ENCODE measurements at places on chromosomes 2 and 18.

DNA sequence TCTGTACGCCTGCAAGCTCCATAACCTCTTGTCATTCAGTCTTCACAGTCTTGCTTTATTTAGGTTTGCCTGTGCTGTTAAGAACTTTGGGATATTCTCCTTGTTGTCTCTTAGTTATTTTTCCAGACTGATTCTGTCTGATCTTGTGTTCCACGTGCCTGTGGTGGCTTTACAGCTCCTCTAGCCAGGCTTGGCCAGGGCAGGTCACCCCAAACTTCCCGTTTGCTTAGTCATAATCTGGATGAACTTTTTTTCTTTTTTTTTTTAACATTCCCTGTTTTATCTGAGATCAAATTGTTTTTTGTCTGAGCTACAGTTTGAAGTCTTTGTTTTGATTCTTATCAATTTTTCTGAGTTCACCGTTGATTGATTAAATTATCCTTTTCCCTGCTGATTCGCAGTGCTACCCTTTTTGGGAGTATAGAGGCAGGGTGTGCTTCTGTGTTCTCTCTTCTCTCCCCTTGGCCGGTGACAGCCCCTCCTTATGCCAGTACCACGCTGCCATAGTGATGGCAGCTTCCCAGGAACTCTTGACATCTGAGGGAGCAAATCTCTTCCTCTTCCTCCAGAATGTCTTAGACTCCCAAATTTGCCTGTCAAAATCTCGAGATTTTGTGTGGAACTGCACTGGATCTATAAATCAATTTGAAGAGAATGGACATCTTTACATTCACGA is 2.5 kb downstream of the SP100 start:
- no peaks in the 10 kb centered on the region for H3K36me3 ChIP-seq
- H3K4me3 ChIP-seq = no peak overlapping the region
- H3K27ac ChIP-seq = no peak overlapping the region
- no peak for DNase-seq
- no peaks in the 10 kb centered on the region for H3K27me3 ChIP-seq

DNA sequence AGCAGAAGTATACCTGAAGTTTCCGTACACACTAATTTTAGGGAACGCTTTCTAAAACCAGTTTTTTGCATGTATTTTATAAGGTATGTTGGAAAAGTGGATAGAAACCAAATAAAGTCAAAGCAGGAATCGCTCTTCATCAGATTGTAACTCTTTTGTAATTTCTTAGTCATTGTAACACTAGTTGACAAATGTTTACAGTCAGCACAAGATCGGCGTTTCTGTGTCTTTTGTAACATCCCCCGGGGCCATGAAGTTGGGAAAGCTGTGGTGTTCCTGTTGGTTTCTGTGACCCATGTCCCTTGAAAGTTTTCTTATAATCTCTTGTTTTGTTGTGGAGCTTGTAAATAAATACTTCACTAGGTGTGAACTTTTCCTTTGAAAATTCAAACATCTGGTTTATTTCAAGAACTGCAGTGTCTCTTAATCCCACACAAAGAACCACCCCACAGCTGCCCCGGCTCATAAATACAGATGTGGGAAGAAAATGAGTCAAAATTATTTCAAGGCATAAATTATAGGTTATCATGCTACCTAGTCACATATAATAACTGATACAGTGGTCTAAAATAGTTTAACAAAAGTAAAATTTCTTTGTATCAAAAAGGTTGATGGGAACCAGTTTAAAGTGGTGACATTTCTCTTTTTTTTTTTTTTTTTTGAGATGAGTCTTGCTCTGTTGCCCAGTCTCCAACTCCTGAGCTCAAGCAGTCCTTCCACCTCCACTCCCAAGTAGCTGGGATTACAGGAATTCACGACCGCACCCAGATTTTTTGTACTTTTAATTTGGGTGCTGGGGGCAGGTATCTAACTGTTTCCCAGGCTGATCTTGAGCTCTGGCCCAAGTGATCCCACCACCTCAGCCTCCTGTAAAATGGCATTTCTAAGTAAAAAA is 751 bp upstream of the NMI start:
- peak overlapping the region; percentile 54 for H3K4me3 ChIP-seq
- no peaks in the 10 kb centered on the region for H3K36me3 ChIP-seq
- no peak for DNase-seq
- H3K27ac ChIP-seq = no peak overlapping the region
- H3K4me1 ChIP-seq = no peaks in the 10 kb centered on the region

DNA sequence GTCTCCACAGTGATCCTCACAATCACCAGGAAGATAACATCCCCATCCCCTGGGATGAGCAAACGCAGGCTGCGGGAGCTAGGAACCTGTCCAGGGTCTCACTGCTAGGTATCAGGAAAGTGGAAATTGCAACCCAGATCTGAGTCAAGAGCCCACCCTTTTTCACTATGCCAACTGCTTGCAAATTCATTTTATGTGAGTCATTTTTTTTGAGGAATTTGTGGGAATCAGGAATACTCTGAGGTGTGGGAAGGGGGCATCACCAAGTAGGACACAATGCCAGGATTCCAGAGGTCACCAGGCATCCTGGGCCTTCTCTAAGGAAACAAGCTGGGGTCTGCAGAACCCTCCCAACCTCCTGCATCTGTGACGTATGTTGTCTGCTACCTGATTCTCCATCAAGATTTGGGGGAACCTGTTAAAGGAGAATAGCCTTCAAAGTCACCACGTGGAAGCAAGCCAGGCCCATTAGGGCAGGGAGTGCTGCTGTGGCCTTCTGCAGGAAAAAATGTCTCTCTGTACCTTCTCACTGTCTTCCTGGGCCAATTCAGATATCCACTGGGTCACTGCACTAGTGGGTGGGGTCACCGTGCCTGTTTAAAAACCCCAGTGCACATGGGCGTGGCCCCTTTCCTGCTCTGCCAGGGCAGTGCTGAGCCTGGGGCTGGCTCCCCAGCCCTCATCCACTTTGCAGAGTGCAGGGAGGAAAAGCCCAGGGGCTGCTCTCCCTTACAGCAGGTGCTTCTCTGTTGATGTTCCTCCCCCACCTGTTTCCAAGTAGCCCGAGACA is 50.2 kb downstream of the MCFD2 start:
- no peaks in the 10 kb centered on the region for H3K36me3 ChIP-seq
- no peak overlapping the region for H3K4me3 ChIP-seq
- DNase-seq = no peak
- H3K4me1 ChIP-seq = no peaks in the 10 kb centered on the region
- no peaks in the 10 kb centered on the region for H3K27me3 ChIP-seq
- H3K27ac ChIP-seq = no peak overlapping the region

DNA sequence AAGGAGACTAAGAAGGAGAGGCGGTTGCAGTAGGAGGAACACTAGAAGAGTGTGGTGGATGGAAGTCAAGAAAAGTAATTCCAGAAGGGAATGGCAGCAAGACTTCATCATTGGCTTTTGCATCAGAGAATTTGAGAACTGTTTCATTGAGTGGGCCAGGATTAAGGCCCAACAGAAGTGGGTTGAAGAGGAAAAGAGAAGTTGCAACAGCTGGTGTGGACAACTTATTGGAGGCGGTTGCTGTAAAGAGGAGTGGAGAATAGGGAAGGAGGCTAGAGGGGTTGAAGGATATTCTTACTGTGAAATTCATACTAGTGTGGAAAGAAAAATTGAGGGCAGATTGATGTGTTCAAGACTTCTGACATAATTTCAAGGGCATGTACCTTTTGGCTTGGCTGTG is 168.7 kb upstream of the FN1 start:
- no peak overlapping the region for H3K27ac ChIP-seq
- H3K27me3 ChIP-seq = no peaks in the 10 kb centered on the region
- no peaks in the 10 kb centered on the region for H3K36me3 ChIP-seq

GRCh38 chr18:79223431-79223830 is 154.2 kb downstream of the ATP9B start:
- no peaks in the 10 kb centered on the region for H3K27me3 ChIP-seq
- no peak for DNase-seq
- no peak overlapping the region for H3K27ac ChIP-seq
- no peaks in the 10 kb centered on the region for H3K4me1 ChIP-seq
- no peak overlapping the region for H3K4me3 ChIP-seq

GRCh38 chr18:58102875-58103274 is 58.8 kb downstream of the NEDD4L start:
- H3K4me1 ChIP-seq = peaks cover 9% of the 10 kb centered on the region
- no peaks in the 10 kb centered on the region for H3K27me3 ChIP-seq
- no peak for DNase-seq
- H3K4me3 ChIP-seq = no peak overlapping the region

DNA sequence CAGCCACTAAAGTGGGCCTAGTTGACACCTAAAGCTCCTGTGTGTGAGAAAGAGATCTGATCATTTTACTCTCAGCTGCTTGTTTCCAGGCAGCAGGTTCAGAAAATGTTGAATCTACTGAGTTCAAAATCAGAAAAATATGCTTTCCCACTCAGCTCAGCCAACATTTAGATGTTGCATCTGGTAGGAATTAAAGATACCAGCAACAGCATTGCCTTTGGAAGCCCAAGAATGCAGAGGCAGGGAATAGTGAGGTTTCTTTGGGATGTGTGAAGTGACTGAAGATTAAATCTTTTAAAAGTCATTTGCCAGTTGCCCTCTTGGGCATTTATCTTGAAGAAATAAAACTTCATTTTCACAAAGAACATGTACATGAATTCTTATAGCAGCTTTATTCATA is 33.9 kb upstream of the DOCK10 start:
- no peaks in the 10 kb centered on the region for H3K27me3 ChIP-seq
- H3K4me1 ChIP-seq = 0 out of 2 replicates have a peak, but pooled peaks cover 3% of the 10 kb centered on the region
- no peaks in the 10 kb centered on the region for H3K36me3 ChIP-seq
- no peak for DNase-seq
- H3K27ac ChIP-seq = no peak overlapping the region
